ENCODE measurements at places on chromosomes 16 and 17.
A peak's percentile ranks its signal among the peaks of the same experiment; 100 is the strongest.

DNA sequence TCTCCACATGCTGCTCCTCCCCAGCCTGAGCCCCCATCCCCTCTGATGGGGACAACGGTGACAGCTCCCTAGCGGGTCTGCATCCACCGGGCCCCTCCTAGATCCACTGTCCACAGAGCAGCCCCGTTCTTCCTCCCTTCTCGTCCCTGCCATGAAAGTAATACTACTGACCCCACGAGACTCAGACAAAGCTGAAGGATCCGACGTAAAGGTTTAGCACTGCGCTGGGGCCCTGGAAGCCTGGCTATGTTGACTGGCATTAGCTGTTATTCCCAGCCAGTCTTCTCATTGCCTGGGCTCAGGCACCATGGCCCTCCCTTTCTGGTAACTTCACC is 30.7 kb downstream of the VAC14 start:
- no peak for DNase-seq
- no peaks in the 10 kb centered on the region for H3K36me3 ChIP-seq
- H3K4me3 ChIP-seq, result no peak overlapping the region
- H3K27me3 ChIP-seq, result no peaks in the 10 kb centered on the region

GRCh38 chr17:43338886-43339516 is 59.8 kb upstream of the ARL4D start:
- DNase-seq, result no peak
- H3K4me1 ChIP-seq, result peaks cover 3% of the 10 kb centered on the region
- H3K36me3 ChIP-seq, result no peaks in the 10 kb centered on the region

GRCh38 chr17:64022611-64023063 is 2.2 kb upstream of the ICAM2 start:
- no peaks in the 10 kb centered on the region for H3K27me3 ChIP-seq
- no peak overlapping the region for H3K4me3 ChIP-seq
- H3K27ac ChIP-seq, result no peak overlapping the region
- no peaks in the 10 kb centered on the region for H3K36me3 ChIP-seq
- peak; percentile 37 for DNase-seq

GRCh38 chr17:34146440-34147043 is 108.5 kb upstream of the CCL2 start:
- no peaks in the 10 kb centered on the region for H3K36me3 ChIP-seq
- no peak for DNase-seq
- H3K27me3 ChIP-seq, result no peaks in the 10 kb centered on the region
- H3K4me1 ChIP-seq, result no peaks in the 10 kb centered on the region
- H3K4me3 ChIP-seq, result no peak overlapping the region

DNA sequence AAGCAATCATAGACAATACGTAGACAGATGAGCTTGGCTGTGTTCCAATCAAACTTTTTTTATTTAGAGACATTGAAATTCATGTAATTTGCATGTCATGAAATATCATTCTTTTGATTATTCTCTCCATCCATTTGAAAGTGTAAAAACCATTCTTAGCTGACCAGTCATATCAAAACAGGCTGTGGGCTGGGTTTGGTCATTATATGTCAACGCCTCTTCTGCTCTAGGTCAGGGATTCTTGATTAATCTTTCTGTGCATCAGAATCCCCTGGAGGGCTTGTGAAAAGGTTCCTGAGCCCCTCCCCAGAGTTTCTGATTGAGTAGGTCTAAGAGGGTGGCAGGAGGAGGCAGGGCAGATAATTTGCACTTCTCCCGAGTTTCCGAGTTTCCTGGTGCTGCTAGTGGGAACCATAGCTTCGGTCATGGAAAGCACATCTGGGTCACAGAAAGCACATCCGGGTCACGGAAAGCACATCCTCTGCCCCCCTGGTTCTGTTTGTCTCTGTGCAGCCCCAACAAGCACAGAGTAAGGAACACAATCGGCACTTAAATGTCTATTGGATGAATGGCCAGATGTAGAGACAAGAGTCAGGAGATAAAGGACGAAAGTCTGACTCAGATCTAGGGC is 16.4 kb downstream of the PIMREG start:
- no peaks in the 10 kb centered on the region for H3K36me3 ChIP-seq
- no peak for DNase-seq
- no peak overlapping the region for H3K4me3 ChIP-seq

DNA sequence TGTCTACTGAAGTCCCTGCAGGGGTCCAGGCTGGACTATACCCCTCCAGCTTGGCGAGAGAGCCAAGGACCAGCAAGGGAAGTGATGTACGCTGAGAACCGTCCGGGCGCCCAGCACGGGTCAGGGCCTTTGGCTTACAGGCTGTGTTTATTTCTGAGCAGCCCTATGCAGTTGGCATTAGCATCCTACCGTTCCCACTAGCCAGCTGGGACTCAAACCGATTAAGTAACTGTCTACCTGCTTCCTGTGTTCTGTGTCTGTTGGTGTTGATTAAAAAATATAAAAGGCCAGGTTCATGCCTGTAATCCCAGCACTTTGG is 73.8 kb downstream of the CMIP start:
- no peaks in the 10 kb centered on the region for H3K27me3 ChIP-seq
- H3K27ac ChIP-seq, result peak overlapping the region; percentile 8
- DNase-seq, result no peak
- H3K4me1 ChIP-seq, result peaks cover 55% of the 10 kb centered on the region
- H3K36me3 ChIP-seq, result no peaks in the 10 kb centered on the region

DNA sequence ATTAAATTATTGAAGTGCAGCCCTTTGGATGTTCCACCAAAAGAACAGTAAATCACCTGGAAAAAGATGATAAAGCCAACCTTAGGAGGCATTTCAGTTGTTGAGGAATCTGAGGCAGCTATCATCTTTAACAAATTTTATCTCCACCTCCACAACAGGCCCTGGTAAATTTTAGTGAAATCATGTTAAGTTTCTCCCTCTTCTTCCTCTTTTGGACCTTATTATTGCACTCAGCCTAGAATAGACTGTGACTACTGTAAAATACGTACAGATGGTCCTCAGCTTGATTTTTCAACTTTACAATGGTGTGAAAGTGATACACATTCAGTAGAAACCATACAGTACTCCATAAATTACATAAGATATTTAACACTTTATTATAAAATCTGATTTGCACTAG is 90.3 kb downstream of the USP32 start:
- no peak overlapping the region for H3K27ac ChIP-seq
- H3K4me3 ChIP-seq, result no peak overlapping the region
- H3K36me3 ChIP-seq, result no peaks in the 10 kb centered on the region

GRCh38 chr16:30541502-30542329 is 7.1 kb upstream of the ZNF747 start:
- H3K4me3 ChIP-seq, result no peak overlapping the region
- no peaks in the 10 kb centered on the region for H3K27me3 ChIP-seq
- no peaks in the 10 kb centered on the region for H3K4me1 ChIP-seq
- H3K27ac ChIP-seq, result no peak overlapping the region

DNA sequence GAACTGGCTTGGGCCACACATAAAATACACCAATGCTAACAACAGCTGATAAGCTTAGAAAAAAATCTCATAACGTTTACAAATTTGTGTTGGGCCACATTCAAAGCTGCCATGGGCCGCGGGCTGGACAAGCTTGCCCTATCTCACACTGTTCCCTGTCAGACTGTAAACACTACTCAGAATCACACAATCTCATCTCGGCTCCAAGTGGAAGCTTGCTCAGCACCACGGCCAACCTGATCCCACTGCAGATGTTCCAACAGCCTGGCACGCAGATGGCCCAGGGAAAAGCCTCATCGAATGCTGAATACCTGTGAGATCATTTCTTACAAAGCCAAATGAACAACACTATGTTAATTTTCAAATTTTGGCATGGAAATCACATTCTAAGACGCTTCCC is 125.8 kb downstream of the ANKRD11 start:
- H3K27ac ChIP-seq, result no peak overlapping the region
- peaks cover 97% of the 10 kb centered on the region for H3K4me1 ChIP-seq
- H3K4me3 ChIP-seq, result no peak overlapping the region
- no peak for DNase-seq

Measured in vagina (tissue), 2 donors.